Stimulated activated memory B cell treated with anti-CD40 and anti-IgM and Interleukin-4, amounts not matched to agents 10 μg/mL and 1 μg/mL and 100 μg/mL, for 72 hours (primary cell): ENCODE measurements at places on chromosomes 5 and 9.

DNA sequence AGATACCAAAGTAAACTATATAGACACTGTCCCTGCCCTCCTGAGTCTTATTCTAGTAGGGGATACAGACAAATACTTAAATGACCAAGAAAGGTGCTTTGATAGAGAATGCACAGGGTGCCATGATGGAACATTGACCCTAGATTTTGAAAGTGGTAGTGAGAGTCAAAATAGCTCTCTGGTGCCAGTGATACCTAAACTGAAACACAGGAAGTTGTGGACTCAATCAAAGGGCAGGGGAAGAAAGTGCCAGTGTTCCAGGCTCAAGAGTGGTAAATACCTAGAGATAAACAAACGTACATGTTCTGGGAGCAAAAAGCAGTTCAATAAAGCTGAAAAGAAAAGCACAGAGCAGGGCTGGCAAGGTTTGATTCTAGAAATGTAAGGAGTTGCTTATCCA, 267.6 kb downstream of the ISL1 start:
- no peak for ATAC-seq

- peak; percentile 77 for ATAC-seq
These were observed 5.4 kb upstream of the HBEGF start for GRCh38 chr5:140351609-140352334.

DNA sequence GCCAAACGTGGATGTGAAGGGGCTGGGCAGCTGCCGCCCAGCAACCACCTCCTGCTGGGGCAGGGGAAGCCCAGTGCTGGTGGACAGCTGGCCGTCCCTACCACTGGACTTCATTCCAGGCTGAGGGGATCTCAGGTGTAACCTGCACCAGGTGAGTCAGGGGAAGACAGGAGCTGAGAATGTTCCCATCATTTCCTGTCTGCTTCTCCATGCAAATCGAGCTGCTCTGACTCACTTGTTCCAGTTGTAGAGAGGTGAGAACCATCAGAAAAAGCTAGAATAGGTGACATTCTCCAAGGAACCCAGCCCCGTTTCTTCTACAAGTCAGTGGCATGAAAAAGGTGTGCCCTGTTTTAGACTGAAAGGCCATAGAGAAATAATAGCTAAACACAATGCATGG, 21.8 kb upstream of the BARX1 start:
- no peak for ATAC-seq

GRCh38 chr5:173208296-173208695, 26.7 kb downstream of the NKX2-5 start:
- ATAC-seq, result no peak

GRCh38 chr9:38010918-38011704, 57.9 kb downstream of the SHB start:
- no peak for ATAC-seq

DNA sequence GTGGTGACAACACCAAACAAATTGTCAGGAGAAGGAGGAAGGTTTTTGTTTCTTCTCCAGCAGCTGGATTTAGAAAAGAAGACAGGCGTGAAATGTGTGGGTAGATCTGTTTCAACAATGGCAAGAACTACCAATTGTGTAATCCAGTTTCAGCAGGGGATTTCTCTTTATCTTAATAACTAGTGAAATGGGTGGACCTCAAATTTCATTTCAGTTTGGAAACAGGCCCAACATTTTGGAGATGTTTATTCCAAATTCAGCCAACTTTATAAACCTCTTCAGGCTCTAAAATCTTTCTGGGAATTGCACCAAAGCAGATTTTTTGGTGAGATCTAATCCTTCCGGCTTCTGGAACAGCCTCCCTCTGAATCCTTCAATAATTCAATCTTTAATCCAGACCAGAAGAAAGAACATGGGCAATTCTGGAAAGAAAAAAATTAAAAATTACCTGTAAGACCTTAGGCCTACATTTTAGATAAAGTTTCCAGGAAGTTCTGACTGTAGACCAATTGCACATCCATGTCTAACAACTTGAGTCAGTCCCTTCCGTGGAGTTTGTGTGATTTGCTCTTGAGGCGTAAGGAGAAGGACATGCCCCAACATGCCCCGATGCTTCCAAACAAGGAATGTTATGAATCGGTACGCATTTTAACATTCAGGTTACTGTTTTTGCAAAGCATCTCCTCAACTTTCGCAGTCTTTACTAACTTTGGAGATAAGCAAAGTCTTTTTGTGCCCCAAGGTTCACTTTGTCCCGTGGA, 423.6 kb downstream of the IRX1 start:
- ATAC-seq, result no peak

- no peak for ATAC-seq
These were observed 108.7 kb downstream of the LHX2 start for GRCh38 chr9:124120272-124120671.

DNA sequence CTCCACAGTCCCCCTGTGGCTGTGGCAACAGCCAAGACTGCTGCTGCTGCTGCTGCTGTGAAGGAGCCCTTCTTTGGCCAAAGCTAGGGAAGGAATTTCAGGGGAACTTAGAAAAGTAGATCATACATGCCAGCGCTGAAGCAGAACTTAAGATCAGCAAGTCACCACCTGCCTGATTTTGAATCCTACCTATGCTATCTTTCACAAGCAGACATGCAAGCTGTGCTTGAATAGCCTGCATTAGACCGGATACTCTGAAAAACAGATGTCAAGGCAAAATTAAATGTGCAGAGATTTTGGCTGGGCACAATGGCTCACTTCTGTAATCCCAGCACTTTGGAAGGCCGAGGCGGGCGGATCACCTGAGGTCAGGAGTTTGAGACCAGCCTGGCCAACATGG, 99.3 kb upstream of the ZNF366 start:
- no peak for ATAC-seq

- no peak for ATAC-seq
These were observed 26.0 kb upstream of the GNA14 start for GRCh38 chr9:77673941-77674791.

- no peak for ATAC-seq
These were observed 119.5 kb downstream of the SYK start for GRCh38 chr9:90921104-90921503.

- no peak for ATAC-seq
These were observed 53.6 kb downstream of the SEMA4D start for GRCh38 chr9:89444274-89444673.

- ATAC-seq, result peak; percentile 91
These were observed 102.5 kb downstream of the ST8SIA4 start for GRCh38 chr5:100800562-100800961.

DNA sequence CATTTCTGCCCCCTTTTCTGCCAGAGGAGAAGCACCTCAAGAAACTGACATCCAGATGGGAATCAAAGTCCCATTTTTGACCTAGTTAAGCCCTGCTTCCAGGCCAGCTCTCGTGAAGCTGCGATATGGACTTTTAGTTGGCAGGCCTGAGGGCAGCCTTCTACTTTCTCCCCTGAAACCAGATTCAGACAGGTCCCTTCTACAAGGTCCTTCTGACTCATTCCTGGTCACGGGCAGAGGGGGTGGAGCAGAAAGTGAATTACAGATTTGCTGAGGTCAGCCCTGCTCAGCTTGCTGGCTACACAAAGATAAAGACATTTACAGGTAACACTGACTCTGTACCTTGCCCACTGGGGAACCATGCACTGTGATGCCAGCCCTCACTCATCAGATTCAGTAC, 52.8 kb upstream of the TUT7 start:
- ATAC-seq, result no peak

GRCh38 chr5:168424594-168425323, 61.5 kb upstream of the RARS1 start:
- ATAC-seq, result no peak

- ATAC-seq, result no peak
These were observed at the start of gene FBXL7 for GRCh38 chr5:15499528-15500324. FBXL7 (plus strand) TSS chr5:15500180.

GRCh38 chr9:16138561-16139491, 586.0 kb downstream of the CCDC171 start:
- no peak for ATAC-seq

- ATAC-seq, result no peak
These were observed 179.0 kb upstream of the MOCS2 start for GRCh38 chr5:53288511-53288910.

- no peak for ATAC-seq
These were observed 81.9 kb downstream of the EBF1 start for GRCh38 chr5:159017786-159018185.

DNA sequence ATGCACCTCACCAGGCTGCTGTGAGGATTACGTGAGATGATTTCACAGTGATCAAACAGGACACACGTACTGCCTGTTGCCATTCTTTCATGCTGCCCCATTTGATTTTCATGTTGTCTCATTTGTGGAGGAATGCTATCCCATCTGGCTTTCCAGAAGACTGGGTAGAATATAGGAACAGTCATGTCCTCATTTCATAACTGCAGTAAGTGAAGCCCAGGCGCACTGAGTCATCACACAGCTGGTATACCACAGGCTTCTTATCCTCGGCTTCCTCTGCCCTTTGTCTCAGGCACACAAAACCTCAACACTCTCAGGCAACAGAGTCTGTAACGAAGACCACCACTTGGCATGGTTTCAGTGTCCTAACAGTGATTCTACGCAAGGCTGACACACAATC, 62.3 kb downstream of the LHFPL2 start:
- no peak for ATAC-seq

- no peak for ATAC-seq
These were observed 111.1 kb downstream of the WNK2 start for GRCh38 chr9:93295031-93295430.

- ATAC-seq, result no peak
These were observed 22.4 kb upstream of the SLC36A1 start for GRCh38 chr5:151424892-151425523.

DNA sequence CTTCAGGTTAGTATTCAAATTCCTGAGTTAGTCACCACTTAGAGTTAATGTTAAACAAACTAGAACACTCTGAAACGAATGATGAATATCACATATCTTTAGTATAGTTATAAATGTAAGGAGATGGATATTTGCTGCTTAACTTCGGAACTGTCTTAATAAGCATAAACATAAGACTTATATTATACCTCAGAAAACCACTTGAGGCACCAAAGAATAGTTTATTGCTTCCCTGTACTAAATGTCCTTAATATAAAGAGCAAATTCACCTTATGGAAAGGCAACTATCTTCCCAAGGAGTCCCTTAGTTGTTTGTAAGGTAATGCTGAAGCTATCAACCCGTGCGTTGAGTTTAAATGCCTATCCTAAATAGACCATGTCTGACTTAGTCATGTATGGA, 300.0 kb upstream of the ADAMTSL1 start:
- ATAC-seq, result no peak

DNA sequence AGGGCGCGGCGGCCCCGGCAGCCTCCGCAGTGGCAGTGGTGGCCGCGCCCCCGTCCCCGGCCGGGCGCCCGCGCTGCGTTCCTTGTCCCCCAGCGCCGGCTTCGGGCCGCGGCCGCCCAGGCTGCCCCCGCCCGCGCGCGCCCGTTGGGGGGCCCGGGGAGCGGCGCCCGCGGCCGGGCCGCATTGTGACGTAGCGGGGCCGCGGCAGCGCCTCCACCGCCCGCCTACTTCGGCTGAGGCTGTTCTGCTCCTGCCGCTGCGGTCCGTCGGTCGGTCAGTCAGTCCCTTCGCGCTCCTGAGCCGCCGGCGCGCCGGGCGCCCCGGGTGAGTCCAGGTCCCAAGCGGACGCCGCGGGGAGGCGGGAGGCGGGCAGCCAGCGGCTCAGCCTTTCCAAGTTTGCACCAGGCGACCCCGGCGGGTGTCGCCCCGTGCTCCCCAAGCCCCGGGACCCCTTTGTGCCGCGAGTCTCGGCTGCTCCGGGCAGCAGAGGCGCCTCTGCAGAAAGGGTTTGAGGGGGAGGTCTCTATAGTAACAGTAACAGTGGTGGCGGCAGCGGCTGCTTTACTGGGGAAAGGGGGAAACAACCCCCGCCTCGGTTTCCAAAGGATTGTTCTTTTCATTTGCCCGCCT, at the start of gene SNCAIP:
Gene SNCAIP (plus strand): TSS at position 277 of the 630 bp plus-strand sequence. CDS start 78,898 bp downstream, outside the sequence.
- peak; percentile 32 for ATAC-seq

GRCh38 chr9:84899326-84899725, 229.8 kb downstream of the NTRK2 start:
- no peak for ATAC-seq

DNA sequence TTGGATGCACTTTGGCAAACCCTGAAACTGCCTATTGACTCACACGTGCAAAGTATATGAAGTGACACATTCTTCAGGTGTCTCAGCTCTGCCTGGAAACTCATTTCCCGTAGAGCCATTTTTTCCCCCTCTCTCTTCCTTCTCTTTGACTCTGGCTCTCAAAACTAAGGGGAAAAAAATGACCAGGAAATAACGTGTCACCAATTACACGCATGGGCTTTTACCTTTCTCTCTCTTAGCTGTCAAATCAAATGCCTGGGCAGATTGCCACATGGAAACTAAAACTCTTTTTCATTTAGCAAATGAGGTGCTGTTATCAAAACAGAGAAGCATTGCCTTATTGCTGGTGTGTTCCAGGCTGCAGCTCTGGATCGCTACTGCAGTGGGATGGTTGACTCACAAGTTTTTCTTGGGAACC, 18.3 kb upstream of the IFNK start:
- ATAC-seq, result no peak

GRCh38 chr5:125559296-125559695, 812.9 kb upstream of the ZNF608 start:
- ATAC-seq, result no peak

DNA sequence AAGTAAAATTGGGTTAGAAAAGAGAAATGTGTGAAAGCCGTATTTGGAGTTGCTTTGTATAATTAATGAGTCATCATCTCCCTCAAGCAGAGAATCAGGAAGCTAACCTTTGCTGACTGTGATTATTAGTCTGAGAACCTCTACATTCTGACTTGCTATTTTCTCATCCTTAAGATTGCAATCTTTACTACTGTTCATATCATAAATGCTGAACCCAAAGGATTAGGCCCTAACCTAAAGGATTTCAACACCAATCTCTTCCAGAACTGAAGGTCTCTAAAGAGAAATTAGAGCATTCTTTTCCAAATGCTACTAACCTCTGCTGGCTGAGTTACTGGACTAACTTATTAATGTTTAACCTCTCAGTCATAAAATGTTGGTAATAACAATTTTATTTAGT, 538.1 kb upstream of the MEF2C start:
- peak; percentile 55 for ATAC-seq

DNA sequence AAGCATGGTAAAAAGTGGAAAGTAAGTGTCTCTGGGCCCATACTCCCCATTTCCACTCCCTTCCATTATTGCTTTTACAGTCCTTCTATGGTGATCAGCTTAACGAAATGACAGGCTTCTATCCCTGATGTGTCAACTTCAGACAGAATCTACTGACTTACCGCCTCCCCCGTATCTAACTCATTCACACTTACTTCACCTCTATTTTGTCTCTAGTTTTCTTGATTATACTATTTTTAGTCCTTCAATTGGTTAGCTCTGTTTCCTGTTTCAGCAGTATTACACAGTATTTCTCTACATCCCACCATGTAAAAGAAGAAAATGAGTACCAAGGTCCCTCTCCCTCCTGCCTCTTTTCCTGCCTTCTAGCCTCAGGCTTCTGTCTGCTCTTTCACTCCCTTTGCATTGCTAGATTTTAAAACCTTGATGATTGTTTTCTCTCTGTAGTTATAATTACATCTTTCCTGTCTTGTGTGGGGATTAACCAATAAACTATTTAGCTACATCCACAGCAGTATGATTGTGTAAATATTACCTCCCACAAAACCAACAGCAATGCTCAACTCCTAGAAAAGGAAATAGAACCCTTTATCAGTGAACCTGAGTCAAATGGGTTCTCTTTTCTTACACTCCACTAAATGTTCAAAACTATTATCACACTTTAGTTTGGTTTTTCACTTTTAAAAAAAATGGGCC, 53.4 kb downstream of the GNAQ start:
- no peak for ATAC-seq
